Mammary epithelial cell (primary cell): ENCODE measurements at places on chromosomes 7 and 10. TPM values are rescaled to one million over a fixed set of nuclear protein-coding genes. Genes with fewer than 3 reads are reported as not detected.

Gene AOAH
- not detected in 2 replicates for total RNA-seq

Gene TMEM270
- total RNA-seq = not detected

Gene TWIST1
- total RNA-seq = 2.3 TPM

Gene TEX36
- total RNA-seq = not detected

Gene NSUN6
- 8.5 TPM for total RNA-seq

Gene C10orf62
- total RNA-seq = not detected

Gene AKR1C8
- not detected for total RNA-seq

Gene RBM28
- 10.7 TPM for total RNA-seq

Gene ELMO1
- 4.7 and 12.1 TPM in 2 replicates for total RNA-seq

Gene FGFR2
- 19.0 and 22.0 TPM in 2 replicates for total RNA-seq

Gene TLX1
- total RNA-seq = not detected

Gene TCAF1
- 62.7 TPM for total RNA-seq

Gene MCM7
- total RNA-seq = 34.6 and 114 TPM in 2 replicates

Gene GPER1
- total RNA-seq = 0.33 TPM

Gene TACR2
- total RNA-seq = not detected

Gene ELN
- not detected in 2 replicates for total RNA-seq

Gene LRRC4
- total RNA-seq = under 0.01 TPM

Gene H2BK1
- total RNA-seq = not detected
